KBM-7 (cell line): ENCODE measurements at places on chromosomes 12 and 14.

- no peak for DNase-seq
Observed at GRCh38 chr12:85676816-85677749, 159.1 kb downstream of the RASSF9 start.

DNA sequence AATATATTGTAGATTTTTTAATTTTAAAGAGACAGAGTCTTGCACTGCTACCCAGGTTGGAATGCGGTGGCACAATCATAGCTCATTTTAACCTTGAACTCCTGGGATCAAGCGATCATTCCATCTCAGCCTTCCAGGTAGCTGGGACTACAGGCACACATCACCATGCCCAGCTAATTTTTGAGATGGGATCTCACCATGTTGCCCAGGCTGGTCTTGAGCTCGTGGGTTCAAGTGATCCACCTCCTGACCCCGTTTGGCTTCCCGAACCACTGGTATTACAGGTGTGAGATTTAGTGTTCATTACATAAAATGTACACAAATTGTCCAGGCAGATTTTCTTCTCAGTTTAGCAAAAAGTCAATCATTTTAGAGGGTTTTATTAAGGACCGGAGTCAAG is 13.6 kb downstream of the SNX6 start:
- no peak for DNase-seq

- no peak for DNase-seq
Observed at GRCh38 chr12:1529862-1530591, 64.4 kb downstream of the FBXL14 start.

GRCh38 chr12:64968989-64969819 is 144.8 kb downstream of the TBC1D30 start:
- no peak for DNase-seq

DNA sequence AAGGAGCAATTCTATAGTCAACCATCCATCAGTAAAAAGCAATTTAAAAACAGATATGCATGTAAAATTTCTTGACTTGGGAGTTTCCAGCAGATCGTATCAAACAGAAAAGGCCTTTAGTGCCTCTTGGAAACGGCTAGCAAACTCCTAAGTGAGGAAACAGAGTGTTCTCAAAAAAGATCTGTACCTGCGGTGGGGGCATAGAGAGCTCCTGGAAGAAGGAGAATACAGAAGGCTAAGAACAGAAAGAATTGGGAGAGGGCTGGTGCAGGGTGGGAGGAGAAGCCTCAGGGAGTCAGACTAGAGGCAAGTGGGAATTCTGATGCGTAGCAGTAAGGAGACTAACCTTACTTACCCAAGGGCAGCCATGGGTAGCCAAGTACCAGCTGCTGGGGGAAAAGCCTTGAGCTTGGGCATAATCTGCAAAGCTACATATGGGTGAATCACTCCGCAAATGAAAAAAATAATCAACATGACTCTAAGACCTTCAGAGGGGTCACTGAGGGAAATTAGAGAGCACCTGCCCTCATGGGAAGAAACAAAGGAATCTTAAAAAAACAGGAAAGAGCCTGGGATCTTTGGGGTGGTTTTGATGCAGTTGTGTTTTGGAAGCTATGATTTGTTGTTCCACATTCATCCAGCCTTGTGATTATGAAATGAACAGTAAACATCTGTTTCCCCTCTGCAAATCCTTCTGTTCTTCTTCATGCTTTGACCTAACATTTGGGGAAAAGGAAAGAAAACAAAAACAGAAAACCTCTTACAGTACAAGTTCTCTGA is 10.4 kb downstream of the RHOJ start:
- no peak for DNase-seq

- DNase-seq, result no peak
Observed at GRCh38 chr14:102734436-102734835, 42.8 kb upstream of the TRAF3 start.

DNA sequence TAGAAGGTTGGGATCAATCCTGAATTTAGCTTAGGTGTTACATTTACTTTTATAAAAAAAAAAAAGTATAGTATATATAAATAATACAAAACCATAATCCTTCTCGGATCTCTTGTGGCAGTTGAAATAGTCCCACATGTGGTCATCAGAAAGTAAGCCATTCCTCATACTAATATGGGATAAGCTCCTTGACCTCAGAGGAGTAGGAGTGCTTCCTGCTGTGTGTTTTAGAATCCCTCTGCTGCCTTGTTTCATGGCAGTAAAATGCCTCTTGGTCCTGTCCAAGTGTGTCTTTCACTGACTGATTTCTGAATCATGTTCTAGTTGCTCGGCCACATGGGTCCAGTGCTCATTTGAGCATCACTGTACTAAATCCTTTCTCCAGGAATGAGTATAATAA is 117.0 kb downstream of the NTN4 start:
- no peak for DNase-seq

DNA sequence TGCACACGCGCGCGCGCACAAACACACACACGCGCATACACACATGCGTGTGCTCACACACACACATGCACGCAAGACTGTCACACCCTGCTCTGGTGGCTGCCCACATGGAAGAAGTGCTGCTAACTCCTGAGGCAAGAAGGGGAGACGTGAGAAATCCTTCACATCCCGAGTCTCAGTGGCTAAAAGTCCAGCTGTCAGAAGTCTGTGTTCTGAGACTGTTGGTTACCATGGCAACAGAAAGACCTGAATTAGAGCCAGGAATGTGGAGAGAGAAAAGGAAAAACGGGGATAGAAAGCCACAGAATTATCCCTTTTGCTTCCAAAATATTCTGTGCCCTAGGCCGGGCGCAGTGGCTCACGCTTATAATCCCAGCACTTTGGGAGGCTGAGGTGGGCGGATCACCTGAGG is 71.2 kb downstream of the PPFIBP1 start:
- no peak for DNase-seq

DNA sequence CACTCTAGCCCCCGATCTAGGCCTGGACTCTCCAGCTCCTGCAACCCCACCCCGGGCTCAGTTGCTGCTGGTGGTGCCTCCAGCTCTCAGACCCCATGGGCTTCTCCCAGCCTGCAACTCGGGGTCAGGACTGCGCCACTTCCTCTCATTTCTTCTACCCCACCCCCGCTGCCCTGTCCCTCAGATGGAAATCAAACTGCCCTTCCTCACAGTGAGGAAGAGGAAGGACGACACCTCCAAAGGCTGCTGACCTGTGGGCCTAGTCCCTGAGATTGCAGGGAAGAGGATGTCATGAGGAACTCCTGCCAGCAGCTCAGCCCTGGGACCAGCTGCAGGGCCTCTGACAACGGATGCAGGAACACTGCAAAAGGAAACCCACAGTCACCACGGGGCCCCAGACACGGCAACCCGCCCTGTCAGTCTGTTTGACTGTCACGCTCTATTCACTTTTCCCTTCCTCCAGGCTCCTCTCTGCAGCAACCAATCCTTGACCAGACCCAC is 29.3 kb upstream of the PNMA1 start:
- peak; percentile 98 for DNase-seq

GRCh38 chr12:62537551-62537950 is 70.9 kb downstream of the MON2 start:
- DNase-seq, result peak; percentile 9
